ENCODE measurements at places on chromosomes 3 and 15. TPM values are rescaled to one million over a fixed set of nuclear protein-coding genes. Genes with fewer than 3 reads are reported as not detected.

The ALDH1A2 gene
- 30.8 TPM for total RNA-seq

The LRRC34 gene
- 54.8 TPM for total RNA-seq

DNA sequence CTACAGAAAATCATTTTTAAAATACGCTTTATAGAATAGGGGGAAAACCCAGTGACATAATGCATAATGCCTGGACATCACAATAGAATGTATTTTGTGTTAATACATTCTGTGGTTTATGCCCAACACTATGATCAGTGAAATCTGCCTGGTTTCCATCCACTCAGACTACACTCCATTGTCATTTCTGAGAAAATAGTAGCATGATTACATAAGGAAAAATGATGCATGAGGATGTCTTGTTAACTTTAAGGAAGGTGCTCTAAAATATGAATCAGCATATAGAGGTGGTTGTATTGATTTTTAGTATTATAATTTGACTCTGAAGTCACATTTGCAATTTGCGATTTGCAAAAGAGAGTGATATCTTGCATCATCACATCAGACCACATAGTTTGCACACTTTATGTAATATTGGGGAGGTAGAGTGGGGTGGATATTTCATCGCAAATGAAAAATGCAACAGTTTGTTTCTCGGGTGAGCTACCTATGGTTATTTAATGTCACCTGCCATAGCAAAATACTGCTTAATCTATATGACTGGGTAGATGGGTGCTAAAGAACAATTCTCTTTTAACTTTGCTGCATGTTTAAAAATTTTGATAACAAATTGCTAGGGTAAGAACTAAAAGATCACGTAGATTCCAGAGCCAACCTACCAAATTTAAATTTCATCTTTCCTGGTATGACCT lies 403.9 kb downstream of the IL5RA start:
- H3K4me3 ChIP-seq = no peak overlapping the region
- no peaks in the 10 kb centered on the region for H3K4me1 ChIP-seq
- H3K27ac ChIP-seq = no peak overlapping the region
- H3K27me3 ChIP-seq = no peaks in the 10 kb centered on the region

DNA sequence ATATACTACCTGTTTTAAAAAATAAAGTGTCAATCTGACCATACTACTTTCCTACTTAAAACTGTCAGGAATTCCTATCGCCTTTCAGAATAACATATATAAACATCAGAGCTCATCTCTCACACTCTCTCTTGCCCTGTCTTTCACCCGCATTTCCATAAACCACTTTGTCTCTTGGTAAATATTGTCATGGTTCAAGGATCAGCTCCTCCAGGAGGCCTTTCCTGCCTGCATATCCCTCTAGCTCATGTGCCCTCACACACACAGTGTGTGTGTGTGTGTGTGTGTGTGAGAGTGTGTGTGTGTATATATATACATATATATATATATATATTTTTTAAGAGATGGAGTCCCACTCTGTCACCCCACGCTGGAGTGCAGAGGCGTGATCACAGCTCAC lies 6.7 kb downstream of the SUMF1 start:
- no peaks in the 10 kb centered on the region for H3K27me3 ChIP-seq
- no peak overlapping the region for H3K27ac ChIP-seq
- no peaks in the 10 kb centered on the region for H3K36me3 ChIP-seq
- no peak overlapping the region for H3K4me3 ChIP-seq
- no peak for DNase-seq

The TM6SF1 gene
- not detected for total RNA-seq

- no peaks in the 10 kb centered on the region for H3K36me3 ChIP-seq
- H3K4me1 ChIP-seq = peaks cover 26% of the 10 kb centered on the region
- no peak overlapping the region for H3K4me3 ChIP-seq
- peak; percentile 63 for DNase-seq
Measured at GRCh38 chr3:186821429-186822387, 15.4 kb upstream of the RFC4 start.

The ST3GAL6 gene
- 13.5 TPM for total RNA-seq

DNA sequence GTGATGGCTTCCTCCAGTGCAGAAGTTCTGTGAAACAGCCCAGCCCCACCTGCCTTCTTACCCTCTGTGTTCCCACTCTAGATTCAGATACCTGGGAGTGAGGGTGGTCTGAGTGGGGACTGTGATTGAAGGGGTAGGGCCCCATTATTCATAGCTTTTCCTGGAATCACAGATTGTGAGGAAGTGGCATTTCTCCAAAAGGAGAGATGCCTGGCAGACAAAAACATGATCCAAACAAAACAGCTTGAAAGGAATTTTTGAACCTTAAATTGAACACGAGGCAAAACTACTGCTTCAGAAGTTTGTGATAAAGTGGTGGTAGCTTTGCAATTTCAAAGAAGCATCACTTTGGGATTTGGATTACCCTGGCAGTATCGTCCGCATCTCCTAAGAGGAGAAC lies 29.2 kb upstream of the NEO1 start:
- no peaks in the 10 kb centered on the region for H3K27me3 ChIP-seq
- no peaks in the 10 kb centered on the region for H3K36me3 ChIP-seq
- peaks cover 42% of the 10 kb centered on the region for H3K4me1 ChIP-seq
- H3K4me3 ChIP-seq = no peak overlapping the region
- no peak overlapping the region for H3K27ac ChIP-seq

All from neural progenitor cell (in vitro differentiated cells).